ENCODE measurements at places on chromosomes 3 and 15.

GRCh38 chr15:51806123-51806522, 23.3 kb upstream of the TMOD3 start:
- DNase-seq, result no peak

DNA sequence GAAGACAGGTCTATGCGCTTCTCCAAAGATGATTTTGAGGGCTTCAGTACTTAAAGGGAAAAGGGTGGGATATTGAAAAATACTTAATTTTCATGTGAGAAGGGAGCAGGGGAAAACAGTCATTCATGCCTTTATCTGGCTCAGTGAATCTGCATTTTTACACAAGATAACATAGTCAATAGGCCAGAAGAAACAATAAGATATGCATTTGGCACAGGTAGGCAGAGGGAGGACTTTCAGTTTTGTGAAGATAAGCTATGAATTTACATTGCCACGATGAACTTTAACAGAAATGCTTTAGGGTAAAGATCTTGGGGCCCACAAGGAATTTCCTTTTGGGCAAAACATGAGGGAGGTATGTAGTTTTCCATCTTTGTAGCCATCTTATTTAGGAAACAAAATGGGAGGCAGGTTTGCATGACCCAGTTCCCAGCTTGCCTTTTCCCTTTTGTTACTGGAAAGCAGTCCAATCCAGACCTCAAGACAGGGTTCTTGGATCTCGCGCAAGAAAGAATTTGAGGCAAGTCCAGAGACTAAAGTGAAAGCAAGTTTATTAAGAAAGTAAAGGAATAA, 504.2 kb downstream of the IGSF11 start:
- no peak for DNase-seq

GRCh38 chr3:190853464-190853863, 9.0 kb downstream of the GMNC start:
- DNase-seq, result no peak

GRCh38 chr3:152193673-152194267, 75.0 kb upstream of the MBNL1 start:
- no peak for DNase-seq

DNA sequence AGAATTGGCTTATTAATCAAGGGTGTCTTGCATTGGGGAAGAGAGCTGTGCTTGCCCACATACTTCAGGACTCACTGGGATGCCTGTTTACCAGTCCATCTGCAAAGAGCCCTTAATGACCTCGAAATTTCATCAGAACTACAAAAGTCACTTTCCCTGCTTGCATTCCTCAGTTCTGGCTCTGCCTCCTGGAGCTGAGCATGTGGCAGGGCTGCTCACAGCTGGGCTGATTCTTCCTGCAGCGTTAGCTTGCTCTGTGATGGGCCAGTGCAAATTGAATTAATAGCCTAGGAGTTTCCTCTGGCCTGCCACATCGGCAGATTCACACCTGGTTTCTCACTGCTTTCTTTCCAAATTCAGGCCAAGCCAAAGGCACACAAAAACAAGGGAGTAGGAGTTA, 108.9 kb downstream of the DUT start:
- no peak for DNase-seq

GRCh38 chr15:91953432-91953831, 99.9 kb downstream of the SLCO3A1 start:
- DNase-seq, result no peak

DNA sequence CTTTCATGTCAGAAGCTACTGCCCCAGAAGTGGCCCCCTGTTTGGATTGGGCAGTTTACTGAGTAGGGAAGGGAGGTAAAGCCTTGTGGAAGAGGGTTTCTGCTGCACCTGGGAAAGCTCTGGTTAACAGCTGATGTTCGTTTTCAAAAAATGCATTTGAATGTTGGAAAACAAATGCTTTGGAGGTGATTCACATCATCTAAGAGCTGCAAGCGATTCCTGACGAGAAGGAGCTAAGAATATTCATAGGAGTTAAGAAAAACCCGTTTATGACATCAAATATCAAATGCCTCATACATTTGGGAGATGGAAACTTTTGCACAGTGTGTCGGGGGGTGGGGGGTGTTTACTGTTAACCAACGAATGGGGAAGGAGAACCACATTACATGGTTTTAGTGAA, 183.8 kb upstream of the NR2F2 start:
- no peak for DNase-seq

DNA sequence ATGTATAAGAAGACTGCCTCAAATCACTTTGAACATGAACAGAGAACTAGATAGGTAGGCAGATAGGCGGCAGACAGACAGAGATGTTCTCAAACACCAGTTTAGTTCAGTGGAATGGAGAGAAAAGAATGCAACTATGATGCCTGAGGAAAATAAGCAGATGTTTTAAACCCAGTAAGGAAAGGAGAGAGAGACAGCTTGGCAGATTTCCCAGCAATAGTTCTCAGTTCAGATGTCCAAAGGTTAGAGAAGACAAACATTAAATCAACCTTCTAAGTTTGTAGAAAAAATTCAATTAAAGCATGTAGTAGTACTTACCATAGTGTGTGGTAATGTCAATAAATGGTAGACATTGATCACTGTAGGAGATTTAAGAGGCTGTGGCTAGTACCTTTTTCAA, 209.6 kb upstream of the PFN2 start:
- no peak for DNase-seq

DNA sequence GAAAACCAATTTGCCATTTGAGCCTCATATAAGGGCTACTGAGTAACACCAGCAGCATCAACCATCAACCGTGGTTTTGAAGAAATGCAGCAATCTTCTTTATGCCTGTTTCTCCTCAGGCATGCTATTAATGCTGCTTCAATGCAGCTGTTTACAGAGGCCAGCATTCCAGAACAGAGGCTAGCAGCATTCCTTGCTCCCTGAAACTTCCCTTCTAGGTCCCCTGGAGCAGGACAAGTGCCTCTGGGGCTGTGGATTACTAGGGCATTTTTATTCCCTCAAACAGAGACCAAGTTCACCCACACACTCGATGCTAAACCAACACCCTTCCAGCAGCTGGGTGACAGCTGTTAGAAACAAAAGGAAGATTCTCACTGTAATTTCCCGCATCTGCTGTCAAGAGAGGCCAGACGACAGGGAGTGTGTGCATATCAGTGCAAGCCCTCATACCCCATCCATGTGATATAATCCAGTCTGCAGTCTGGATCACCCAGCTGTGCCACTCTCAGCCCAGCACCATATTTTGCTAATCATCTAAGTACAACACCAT, 57.5 kb downstream of the HOMER2 start:
- DNase-seq, result no peak

GRCh38 chr15:73196113-73196512, 143.8 kb downstream of the NEO1 start:
- no peak for DNase-seq

Data from stimulated activated CD8-positive, alpha-beta memory T cell treated with anti-CD3 and anti-CD28 coated beads, Interleukin-4, amount 100 ng/mL, for 4 hours (primary cell).